ENCODE measurements at places on chromosomes 5 and 9. TPM values are rescaled to one million over a fixed set of nuclear protein-coding genes. Genes with fewer than 3 reads are reported as not detected.

GRCh38 chr5:72511366-72511765, 4.2 kb upstream of the ZNF366 start:
- H3K36me3 ChIP-seq, result no peaks in the 10 kb centered on the region
- peaks cover 21% of the 10 kb centered on the region for H3K4me1 ChIP-seq

ADAMTSL2 gene
- polyA plus RNA-seq, result not detected

GRCh38 chr5:10594591-10595210, 30.8 kb downstream of the ANKRD33B start:
- H3K27ac ChIP-seq, result peak overlapping the region; percentile 74
- DNase-seq, result no peak
- H3K36me3 ChIP-seq, result no peaks in the 10 kb centered on the region
- H3K4me3 ChIP-seq, result no peak overlapping the region
- H3K4me1 ChIP-seq, result peaks cover 39% of the 10 kb centered on the region

GRCh38 chr5:73061593-73061992, 58.8 kb upstream of the TMEM171 start:
- no peaks in the 10 kb centered on the region for H3K27me3 ChIP-seq
- H3K36me3 ChIP-seq, result no peaks in the 10 kb centered on the region
- H3K4me1 ChIP-seq, result peaks cover 2% of the 10 kb centered on the region
- no peak overlapping the region for H3K27ac ChIP-seq
